Aorta (tissue), 5 donors: ENCODE measurements at places on chromosomes 6 and 20. TPM values are rescaled to one million over a fixed set of nuclear protein-coding genes. Genes with fewer than 3 reads are reported as not detected.

DNA sequence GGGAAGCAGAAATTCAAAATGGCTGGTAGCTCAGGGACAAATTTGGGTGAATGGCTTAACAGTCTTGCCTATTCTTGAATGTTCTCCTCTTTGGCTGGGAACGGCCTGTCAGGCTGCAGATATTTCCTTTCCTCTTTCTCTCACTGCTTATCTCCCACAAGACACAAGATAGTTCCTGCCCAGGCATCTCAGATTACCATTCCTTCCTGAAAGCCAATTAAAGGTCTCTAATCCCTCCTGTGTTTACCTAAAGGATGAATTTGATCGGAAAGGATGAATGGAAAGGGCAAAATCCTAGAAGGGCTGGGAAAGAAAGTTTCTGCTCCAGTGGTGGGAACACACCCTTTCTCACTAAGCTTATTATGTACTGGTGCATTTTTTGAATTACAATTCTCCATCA lies 95.9 kb upstream of the JAG1 start:
- DNase-seq = no peak

- DNase-seq = peak; percentile 11
Observed at GRCh38 chr20:740162-740561, 28.1 kb downstream of the SLC52A3 start.

DNA sequence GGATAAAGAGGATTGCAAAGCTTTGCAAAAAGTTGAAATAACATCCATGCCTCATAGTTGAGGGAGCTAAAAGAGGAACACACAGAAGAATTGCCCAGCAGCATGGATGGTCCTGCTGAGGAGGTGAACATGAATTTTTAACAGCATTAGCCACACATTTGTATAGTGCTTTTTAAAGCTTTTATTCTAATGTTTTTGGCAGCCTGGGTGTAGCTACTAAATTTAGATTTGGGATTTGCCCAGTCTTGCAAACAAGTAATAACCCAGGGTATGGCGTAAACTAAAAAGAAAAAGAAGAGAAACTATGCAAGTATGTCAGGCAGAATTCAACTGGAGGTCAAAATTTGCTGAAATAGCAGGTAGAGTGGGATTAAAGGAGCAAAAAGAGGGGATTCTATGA lies 75.1 kb upstream of the PTPRK start:
- DNase-seq = no peak

DNA sequence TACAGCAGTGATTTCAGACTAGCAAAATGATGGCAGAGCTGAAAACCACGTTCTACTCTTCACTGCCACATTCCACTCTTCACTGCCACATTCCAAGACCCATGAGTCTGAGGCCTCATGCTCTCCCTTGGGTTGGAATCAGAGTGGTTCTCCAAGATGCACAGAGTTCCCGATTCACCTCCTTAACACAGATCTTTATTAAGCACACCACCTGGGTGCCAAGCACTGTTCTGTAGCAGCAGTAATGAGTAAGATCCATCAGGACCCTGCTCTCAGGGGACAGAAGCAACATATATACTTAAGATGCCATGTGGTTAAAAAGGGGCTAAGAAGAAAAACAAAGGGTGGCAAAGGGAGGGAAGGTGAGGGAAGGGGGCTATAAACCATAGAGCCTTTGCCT lies 26.9 kb downstream of the TSHZ2 start:
- DNase-seq = no peak

Gene ZSCAN23
- 4.5 TPM for total RNA-seq

DNA sequence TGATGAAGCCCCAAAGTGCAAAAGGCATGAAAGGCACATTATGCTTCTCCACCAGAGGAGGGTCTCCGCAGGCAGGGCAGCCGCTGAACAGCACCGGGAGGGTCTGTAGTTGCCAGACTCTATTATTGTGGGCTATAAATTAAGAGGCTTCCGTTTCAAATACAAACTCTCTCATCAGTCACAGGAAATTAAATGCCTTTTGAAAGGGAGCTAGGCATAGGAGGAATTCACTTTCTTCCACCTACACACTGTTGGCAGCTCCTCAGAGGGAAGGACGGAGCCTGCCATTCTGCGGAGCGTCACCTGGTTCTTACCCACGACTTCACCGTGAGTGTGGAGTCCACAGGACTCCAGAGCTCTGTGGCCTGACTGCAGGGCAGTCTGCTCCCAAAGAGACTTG lies 140.8 kb upstream of the AGPAT4 start:
- DNase-seq = no peak
